AG04450 (cell line): ENCODE measurements at places on chromosomes 1 and 21.

- DNase-seq = no peak
Observed at GRCh38 chr1:113036639-113037321, 36.2 kb upstream of the LRIG2 start.

GRCh38 chr1:24165500-24165899 lies 21.6 kb downstream of the IFNLR1 start:
- DNase-seq = no peak

DNA sequence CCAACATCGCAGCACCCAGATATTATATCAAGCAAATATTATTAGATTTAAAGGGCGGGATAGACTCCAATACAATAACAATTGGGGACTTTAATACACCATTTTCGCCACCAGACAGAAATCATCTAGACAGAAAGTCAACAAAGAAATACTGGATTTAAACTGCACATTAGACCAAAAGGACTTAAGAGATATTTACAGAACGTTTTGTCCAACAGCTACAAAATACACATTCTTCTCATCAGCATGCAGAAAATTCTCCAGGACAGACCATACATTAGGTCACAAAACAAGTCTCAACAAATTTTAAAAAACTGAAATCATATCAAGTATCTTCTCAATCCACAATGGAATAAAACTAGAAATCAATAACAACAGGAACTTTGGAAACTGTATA lies 121.2 kb downstream of the ACBD6 start:
- DNase-seq = no peak

DNA sequence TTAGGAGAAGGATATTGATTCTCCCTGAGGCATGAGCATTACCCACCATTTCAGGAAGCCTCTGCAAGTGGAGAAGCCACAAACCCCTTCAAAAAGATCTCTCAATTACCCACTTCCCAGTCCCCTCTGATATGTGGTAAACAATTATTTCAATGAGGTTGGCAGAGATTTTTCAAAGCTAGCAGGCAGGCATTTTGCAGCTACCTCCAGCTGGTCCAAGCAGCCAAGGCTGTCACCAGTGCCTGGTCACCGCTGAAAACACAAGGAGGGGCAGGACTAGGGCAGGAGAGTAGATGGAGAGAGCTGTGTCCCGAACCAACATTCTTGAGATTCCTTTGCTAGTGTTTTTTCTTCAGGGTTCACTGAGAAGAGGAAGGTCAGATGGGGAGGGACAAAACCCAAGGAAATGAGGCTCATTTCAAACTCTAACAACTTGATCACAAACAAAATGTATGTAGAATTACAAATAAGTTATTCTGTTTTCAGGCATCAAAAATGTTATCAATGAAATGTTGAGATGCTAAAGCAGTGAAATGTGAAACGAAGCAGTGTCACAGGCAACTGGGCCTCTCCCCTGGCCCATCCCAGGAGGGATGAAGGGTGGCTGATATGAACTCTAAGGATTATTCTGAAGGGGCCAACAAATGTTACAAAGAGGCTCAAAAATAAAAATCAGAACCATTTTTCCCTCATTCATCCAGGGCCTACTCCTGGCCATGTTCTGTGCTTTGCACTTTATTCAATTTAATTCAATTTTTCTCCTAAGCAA lies 22.3 kb downstream of the APP start:
- no peak for DNase-seq

DNA sequence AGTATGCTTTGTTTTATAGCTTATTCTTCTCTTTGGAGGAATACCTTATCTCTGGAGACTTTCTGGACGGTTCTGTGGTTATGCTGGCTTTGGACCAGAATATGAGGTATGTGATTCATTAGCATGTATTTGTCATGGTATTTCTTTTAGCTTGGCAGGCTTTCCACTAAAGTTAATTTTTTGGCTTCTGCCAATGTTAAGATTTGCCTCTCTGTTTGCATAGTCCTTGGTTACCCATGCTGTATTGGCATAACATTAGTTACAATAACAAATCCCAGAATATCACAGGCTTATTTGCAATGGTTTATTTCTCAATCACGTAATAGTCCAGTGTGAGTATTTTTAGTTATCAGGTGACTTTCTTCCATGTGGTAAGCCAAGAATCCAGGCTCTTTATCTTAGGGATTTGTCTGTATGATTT lies 9.7 kb downstream of the ZMPSTE24 start:
- peak; percentile 87 for DNase-seq

DNA sequence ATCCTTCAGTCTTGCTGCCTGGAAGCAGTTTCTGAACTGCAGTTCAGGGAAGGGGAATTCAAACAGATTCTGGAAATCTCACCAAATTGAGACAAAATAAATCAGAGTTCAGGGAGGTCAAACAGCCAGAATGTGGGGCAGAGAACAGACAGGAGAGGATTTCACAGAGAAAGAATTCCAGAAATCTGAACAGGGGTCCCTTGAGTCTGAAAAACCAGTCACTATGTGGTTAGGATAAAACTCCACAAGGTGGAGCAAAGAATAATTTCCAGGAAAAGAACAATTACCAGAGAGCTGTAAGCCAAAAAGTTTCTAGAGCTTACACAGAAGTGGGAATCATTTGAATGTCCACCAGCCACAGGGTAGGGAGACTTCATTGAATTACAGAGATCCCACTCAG lies 84.7 kb downstream of the URB2 start:
- no peak for DNase-seq

GRCh38 chr1:153260585-153261280 lies 1.2 kb downstream of the LORICRIN start:
- no peak for DNase-seq

DNA sequence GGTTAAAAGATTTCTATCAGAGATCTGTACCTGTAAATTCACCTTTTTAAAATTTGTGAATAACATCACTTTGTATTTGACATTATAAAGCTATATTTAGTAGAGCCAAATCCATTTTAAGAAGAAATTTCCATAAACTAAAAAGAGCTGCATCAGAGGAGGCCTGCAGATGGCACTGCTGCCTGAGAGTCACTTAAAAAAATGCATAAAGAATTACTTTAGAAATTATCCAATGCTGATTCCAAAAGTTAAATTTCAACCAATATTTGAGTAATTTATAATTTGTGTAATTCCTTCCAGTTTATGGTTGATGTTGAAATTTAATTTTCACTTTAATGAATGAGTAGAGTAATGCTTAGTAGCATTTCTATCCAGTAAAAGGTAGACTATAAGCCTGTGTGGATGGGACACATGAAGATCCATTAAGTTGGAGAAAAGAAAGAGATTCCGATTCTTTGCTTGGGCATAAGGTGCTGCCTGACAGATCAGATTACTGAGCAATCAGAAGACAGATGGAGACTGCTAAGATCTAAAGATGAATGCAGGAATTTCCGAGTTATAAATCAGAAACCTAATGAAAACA lies 20.7 kb upstream of the RPE65 start:
- no peak for DNase-seq

DNA sequence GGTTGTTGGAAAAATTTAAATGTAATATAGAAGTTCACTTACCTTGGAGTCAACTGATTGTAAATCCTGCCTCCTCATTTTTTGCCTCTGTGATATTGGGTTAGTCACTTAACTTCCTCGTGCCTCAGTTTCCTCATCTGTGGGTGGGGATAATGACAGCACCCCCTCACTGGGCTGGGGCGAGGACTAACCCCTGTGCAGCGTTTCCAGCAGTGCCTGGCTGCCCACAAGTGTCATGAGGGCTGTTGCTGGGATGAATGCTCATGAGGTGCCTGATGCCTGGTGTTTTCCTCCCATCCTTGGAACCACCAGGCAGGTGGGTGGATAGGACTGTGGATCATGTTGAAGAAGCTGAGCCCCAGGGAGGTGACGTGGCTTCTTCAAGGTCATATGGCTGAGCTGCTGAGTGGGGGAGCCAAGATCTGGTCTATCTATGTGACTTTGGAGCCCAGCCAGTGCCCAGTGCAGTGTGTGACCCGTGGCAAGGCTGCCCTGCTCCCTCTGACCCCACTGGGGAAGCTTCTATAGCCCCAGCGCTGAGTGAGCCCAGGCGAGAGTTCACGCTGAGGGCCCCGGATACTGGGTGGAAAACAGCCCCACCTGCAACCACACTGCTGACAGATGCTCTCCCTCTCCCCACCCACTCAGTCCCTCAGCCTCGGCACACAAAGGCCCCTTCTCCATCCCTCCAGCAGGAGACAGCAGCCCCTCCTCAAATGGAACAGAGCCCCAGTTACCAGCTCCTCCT lies 446.0 kb downstream of the PTPRU start:
- DNase-seq = no peak

- no peak for DNase-seq
Observed at GRCh38 chr1:229843627-229844238, 217.7 kb downstream of the URB2 start.

GRCh38 chr1:202072211-202072765 lies 50.4 kb upstream of the GPR37L1 start:
- DNase-seq = no peak

DNA sequence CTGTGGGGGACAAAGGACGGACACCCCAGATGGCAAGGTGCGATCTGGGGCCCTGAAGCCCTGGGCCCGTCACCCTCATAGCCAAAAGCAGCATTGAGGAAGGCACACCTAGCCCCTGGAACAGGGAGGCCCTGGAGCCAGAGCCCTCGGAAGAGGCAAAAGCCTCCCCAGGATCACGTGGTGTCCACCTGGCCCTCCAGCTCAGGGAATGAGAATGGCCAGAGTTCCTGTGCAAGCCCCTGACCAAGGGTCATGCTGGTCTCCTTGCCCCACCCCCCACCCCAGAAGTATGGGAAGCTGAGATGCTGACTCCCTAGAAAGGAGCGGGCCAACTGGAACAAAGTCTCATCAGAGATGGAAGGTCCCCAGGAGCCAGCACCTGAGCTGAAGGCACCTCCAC lies 1.0 kb upstream of the PDZK1IP1 start:
- DNase-seq = no peak

- DNase-seq = no peak
Observed at GRCh38 chr1:155105604-155106011, 22.1 kb upstream of the EFNA1 start.

DNA sequence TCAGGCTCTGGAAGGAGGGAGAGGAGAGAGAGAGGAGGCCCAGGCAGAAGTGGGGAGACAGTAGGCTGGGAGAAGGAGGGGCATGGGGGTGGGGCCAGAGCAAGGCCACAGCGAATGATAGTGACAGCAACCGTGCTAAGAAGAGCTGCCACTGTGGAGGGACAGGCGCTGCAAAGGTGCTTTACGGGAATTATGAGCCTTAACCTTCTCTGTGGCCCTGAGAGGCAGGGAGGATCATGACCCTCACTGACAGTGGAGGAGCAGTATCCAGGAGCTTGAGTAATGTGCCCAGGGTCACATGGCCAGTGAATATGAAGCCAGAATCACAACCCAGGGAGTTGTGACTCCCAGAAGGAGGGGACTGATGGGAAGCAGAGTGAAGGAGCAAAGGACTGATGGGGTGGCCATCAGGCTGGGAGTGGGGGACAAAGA lies 53.4 kb upstream of the RPL11 start:
- DNase-seq = no peak

GRCh38 chr21:35145626-35146233 lies 96.6 kb upstream of the RUNX1 start:
- DNase-seq = no peak

GRCh38 chr1:30637183-30637980 lies 86.0 kb downstream of the MATN1 start:
- no peak for DNase-seq

GRCh38 chr1:218895064-218895587 lies 278.6 kb upstream of the LYPLAL1 start:
- DNase-seq = no peak

DNA sequence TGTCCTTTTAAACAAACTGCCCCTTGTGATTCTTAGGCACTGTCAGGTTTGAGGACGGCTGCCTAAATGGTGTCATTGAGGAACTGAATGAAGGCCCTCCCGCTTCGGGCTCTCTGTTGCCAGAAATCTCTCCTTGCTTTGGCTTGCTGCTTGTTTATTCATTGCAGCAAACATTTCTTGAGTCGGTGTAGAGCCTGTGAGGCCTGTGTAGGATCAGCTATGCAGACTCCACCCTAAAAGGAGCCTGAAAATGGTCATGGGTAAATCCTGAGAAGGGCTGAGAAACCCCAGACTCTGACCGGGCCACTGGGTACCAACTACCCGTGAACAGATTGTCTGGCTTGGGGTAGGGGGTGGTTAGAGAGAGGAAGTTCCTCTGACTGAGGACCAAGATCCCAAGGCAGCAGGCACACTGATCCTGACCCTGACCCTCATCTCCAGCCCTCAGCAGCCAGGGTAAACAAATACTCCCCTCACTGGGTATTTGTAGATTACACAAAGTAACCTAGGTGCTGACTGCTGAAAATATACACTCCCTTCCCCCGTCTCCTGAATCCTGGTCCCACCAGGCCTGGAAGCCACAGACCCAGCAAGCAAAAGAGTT lies 3.1 kb downstream of the IL6R start:
- DNase-seq = no peak
